ENCODE measurements at places on chromosomes 3 and 15.

DNA sequence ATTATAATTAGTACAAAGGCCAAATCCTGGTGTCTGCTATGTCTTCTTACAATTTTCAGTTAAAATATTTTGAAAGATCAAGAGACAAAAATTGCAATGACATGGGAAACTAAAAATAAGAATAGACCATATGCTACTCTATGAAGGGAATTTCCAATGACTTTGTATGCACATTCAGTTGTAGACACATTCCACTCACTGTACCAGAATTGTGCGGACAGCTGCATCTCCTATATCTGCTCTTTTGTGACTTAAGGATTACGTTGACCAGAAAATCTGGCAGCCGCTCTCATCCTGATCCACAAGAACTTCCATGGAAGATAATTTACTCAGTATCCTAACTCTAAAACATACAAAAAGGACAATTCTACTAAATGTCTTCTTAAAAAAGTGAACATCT lies 493.9 kb upstream of the KCNMB2 start:
- H3K36me3 ChIP-seq = no peaks in the 10 kb centered on the region
- H3K4me1 ChIP-seq = no peaks in the 10 kb centered on the region
- DNase-seq = no peak
- no peak overlapping the region for H3K27ac ChIP-seq
- no peak overlapping the region for H3K4me3 ChIP-seq

- H3K4me1 ChIP-seq = peaks cover 23% of the 10 kb centered on the region
- peaks cover 9% of the 10 kb centered on the region for H3K36me3 ChIP-seq
- DNase-seq = no peak
- no peak overlapping the region for H3K27ac ChIP-seq
- no peaks in the 10 kb centered on the region for H3K27me3 ChIP-seq
These were observed 35.2 kb downstream of the DNASE1L3 start for GRCh38 chr3:58175437-58176184.

- H3K36me3 ChIP-seq = no peaks in the 10 kb centered on the region
- H3K4me1 ChIP-seq = no peaks in the 10 kb centered on the region
- no peak overlapping the region for H3K27ac ChIP-seq
- no peak overlapping the region for H3K4me3 ChIP-seq
These were observed 54.0 kb downstream of the TAFA4 start for GRCh38 chr3:68878322-68878721.

DNA sequence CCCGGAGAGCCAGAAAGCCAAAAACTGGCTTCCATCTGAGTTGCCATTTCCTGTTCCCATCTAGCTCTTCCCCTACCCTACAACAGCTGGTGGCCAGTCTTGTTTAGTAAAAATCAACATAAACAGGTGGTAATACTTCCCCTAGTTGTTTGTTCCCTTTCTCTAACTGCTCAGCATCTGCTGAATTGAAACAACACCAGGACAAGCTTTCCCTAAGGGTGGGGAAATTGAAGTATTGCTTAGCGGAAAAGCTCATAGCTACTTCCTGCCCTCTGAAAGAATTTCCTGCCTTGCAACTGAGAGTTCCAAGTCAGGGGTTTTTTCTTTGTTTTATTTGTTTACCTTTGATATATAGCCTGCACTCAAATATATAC lies 66.8 kb downstream of the HMG20A start:
- no peak overlapping the region for H3K4me3 ChIP-seq
- H3K27me3 ChIP-seq = no peaks in the 10 kb centered on the region
- no peak for DNase-seq
- peaks cover 22% of the 10 kb centered on the region for H3K4me1 ChIP-seq
- no peaks in the 10 kb centered on the region for H3K36me3 ChIP-seq

Measured in naive thymus-derived CD8-positive, alpha-beta T cell (primary cell).